ENCODE measurements at places on chromosomes 4 and X. TPM values are rescaled to one million over a fixed set of nuclear protein-coding genes. Genes with fewer than 3 reads are reported as not detected.
A peak's percentile ranks its signal among the peaks of the same experiment; 100 is the strongest.

GRCh38 chrX:48083212-48083611 lies 11.8 kb upstream of the ZNF630 start:
- DNase-seq = peak; percentile 3

PTPN13 gene
- total RNA-seq = 5.5 TPM

DNA sequence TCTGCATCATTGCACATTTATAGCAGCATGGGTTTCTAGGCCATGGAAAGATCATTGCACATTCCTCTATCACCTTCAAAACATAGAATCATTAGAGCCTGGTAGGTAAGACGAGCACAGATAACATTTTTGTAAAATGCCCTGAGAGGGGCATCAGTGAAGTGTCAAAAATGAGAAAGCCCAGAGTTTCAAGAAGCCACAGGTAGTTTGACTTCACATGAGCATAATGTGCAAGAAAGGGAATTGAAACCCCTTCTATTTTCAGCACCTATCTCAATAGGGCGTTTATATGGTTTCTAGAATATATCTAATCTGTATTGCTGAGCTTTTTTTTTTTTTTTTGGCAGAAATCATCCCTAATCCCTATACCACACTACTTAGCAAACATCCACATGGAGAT lies 2441.7 kb downstream of the ARAP2 start:
- DNase-seq = no peak

GRCh38 chrX:46722742-46723568 lies 36.0 kb downstream of the SLC9A7 start:
- peak; percentile 22 for DNase-seq

Measured in MG63 (cell line).